ENCODE measurements at places on chromosomes 3 and 15.

- no peak for DNase-seq
These were observed 43.0 kb downstream of the ZBTB38 start for GRCh38 chr3:141411251-141411771.

DNA sequence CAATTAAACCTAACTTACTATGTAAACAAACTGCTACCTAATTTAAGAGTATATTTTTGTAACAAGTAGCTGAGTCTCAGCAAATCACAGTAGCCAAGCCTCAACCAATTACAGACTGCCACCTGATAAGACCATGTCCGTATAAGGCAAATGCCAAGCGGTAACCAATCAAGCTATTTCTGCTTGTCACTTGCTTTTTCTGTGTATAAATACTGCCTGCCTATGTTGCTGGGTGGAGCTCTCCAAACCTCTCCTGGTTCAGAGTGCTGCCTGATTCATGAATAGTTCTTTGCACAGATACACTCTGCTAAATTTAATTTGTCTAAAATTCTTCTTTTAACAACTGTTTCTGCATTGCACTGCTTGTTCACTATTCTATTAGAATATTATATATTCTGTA, 42.6 kb downstream of the ZNF148 start:
- DNase-seq: no peak

DNA sequence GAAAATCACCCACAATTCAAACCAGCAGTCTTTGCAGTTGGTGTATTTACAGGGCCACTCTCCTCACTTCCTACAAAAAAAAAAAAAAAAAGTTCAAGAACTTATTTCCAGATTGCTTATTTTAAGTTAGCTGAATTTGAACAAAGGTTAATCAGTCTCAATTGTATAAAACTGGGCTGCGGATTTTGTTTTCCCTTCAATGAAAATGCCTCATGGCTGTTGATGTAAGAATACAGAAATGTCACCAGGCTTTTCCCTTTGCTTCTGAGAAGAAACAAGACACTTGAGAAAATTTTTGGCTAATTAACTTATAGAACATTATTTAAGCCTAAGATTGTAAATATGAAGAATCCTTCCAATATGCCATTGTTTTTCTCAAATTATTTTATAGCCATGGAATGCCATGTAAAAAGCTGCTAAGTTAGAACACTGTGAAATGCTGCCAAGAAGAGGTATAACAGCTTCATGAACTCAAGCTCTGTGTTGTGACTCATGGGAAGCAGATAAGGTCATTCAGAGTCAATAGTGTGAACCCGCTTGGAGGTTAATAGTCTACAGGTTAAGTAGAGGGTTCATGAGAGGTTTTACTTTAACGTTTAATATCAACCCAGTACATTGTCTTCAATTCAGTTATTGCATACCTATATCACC, 84.3 kb upstream of the ABI3BP start:
- no peak for DNase-seq

- DNase-seq: no peak
These were observed 385.4 kb upstream of the SEMA6D start for GRCh38 chr15:47331829-47332393.
